Stimulated activated CD4-positive, alpha-beta T cell treated with anti-CD3 and anti-CD28 coated beads, Interleukin-4, amount 100 ng/mL, for 4 hours (primary cell): ENCODE measurements at places on chromosomes 4 and X.

GRCh38 chr4:142558851-142559250 is 287.2 kb downstream of the INPP4B start:
- no peak for DNase-seq

GRCh38 chrX:133307637-133308498 is 89.7 kb upstream of the TFDP3 start:
- DNase-seq, result no peak

- no peak for DNase-seq
These were observed 273.7 kb downstream of the PTTG2 start for GRCh38 chr4:38233727-38234480.

- DNase-seq, result no peak
These were observed 77.5 kb downstream of the PHOX2B start for GRCh38 chr4:41670982-41671381.
